Activated CD4-positive, CD25-positive, alpha-beta regulatory T cell treated with anti-CD3 and anti-CD28 coated beads, Interleukin-2, amount 50 U/mL, for 72 hours (primary cell): ENCODE measurements at places on chromosomes 13 and 19.

GRCh38 chr13:78341032-78341431 is 262.3 kb downstream of the POU4F1 start:
- DNase-seq = no peak

GRCh38 chr19:53872762-53873161 is 5.1 kb downstream of the MYADM start:
- DNase-seq = no peak

- no peak for DNase-seq
Observed at GRCh38 chr13:75325711-75326110, 156.3 kb downstream of the TBC1D4 start.

DNA sequence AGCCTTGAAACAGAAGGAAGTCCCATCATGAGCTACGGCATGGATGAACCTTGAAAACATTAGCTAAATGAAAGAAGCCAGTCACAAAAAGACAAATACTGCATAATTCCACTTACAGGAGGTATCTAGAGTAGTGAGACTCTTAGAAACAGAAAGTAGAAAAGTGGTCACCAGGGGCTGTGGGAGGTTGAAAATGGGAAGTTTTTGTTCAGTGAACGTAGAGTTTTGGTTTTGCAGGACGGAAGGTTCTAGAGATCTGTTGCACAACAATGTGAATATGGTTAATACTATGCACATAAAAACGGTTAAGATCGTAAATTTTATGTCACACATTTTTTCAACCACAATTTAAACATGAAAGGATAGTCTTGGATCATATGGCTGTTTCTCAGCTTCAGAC is 11.9 kb upstream of the SLC10A2 start:
- no peak for DNase-seq

DNA sequence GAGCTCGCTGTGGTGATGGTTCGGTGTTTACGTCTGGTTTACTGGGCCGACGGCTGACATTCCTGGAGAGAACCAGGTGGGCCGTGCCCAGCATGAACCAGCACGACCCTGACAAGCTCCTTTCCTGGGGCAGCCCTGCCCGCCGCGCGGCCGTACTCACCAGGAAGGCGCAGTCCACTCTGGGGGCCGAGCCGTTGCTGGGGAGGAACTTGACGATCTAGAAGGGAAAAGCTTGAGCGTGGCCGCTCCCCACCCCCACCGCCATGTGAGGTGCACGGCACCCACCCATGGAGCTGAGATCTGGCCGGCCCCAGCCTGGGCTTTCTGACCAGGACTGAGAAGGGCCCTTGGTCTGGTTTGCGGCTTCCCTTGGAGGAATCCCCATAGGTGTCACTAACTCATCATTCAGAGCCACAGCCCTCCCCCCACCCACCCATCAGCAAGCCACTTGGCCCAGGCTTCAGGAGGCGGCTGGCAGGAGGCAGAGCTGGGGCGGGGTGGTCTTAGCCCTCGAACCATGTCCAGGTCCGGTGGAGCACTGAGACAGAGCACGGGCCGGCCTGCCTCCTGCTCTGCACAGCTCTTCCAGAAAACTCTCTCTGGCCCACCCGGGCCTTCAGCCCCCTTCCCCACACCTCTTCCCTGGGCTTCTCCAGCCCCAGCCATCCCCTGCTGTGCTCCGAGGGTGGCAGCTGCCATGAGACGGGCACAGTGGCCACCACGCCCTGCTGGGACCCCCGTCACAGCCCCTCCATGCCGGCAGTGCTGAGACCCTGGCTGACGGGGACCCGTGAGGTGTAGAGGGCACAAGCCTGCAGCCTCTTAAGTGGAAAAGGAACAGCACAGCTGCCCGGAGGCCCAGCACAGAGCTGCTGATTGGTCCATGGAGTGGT is 6.2 kb downstream of the ATP4B start:
- DNase-seq = peak; percentile 21

- no peak for DNase-seq
Observed at GRCh38 chr13:89584058-89584620, 1763.3 kb upstream of the MIR17HG start.

DNA sequence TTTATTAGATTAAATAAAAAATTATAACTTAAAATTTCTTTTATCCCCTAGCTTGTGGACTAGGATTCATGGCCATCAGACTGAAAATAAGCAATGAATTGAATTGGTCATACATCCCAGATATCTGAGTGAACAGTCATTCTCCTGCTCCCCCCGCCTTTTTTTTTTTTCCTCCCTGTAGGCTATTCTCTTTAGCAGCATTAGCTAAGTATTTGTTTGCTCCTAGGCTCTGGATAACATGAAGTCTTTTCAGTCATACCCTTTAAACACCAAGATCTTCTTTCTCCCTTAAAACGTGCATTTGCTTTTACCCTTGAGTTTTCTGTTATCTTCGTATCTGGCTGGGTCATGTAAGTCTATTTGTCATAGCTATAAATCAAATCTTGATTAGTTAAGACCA is 866.7 kb upstream of the SPRY2 start:
- DNase-seq = no peak

DNA sequence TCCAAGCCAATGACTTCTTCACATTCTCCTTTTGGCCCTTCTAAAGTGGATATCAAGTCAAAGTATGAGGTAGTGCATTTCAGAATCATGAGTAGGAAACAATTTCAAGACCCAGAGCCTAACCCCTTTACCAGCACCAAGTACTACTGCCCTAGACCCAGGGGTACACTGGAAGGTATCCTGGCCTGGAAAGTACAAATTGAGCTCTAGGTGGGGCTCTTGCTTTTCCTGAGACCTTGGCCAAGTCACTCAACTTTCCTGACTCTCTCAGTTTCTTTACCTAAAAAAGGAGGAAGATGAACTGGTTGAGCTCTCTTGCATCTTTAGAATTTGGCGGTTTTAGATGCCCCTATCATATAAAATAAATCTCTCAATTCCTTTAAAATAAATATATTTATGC is 204.7 kb downstream of the FGF14 start:
- DNase-seq = no peak

DNA sequence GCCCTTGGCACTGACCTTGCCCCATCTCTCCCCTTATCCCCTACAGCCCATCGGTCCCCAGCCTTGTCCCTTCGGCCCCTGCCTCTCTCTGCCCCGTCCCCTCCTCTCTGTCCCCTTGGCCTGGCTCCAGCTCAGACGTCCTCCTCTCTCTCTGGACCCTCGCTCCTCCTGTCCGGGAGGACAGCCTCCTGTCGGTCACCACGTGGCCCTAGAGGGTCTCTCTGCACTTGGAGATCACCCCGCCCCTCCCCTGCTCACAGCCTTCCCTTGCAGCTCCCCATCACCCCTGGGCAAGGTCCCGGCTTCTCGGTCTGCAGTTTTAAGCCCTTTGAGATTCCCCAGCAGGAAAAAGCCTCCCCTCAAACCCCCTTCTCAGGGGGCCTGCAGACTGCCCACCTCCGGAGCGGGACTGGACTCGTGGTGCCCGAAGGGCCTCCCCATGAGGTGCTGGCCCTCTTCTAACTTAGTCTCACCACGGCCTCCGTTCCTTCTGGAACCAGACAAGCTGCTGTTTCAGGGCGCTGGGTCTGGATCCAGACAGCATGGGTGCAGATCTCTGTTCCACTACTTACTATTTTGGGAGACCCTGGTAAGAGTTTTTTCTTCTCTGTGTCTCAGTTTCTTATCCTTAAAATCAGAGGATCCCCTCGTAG is 3.3 kb upstream of the KLK15 start:
- no peak for DNase-seq

GRCh38 chr13:94182185-94182761 is 297.2 kb downstream of the DCT start:
- no peak for DNase-seq

- no peak for DNase-seq
Observed at GRCh38 chr13:110592665-110593064, 22.7 kb upstream of the NAXD start.

GRCh38 chr19:7565332-7565731 is 29.8 kb downstream of the PNPLA6 start:
- DNase-seq = no peak

- DNase-seq = no peak
Observed at GRCh38 chr13:24304620-24305019, 4.8 kb upstream of the C1QTNF9 start.

DNA sequence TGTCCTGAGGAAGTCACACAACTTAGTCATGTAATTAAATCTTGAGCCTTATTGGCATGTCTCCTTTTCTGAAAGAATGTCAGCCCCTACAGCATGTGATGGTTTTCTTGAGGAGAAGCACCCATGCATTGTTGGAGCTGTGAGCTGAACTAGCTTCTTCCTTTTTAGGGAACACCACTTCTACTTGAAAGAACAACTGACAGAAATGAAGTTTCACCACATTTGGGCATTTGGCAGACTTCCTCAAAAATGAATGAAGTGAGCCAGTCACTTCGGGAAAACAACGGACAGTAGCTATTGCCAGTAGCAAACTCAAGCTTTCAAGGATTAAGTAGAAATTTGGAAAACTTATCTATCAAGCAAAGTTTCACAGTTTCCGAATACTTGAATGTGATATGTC is 1351.3 kb downstream of the EFNB2 start:
- no peak for DNase-seq

DNA sequence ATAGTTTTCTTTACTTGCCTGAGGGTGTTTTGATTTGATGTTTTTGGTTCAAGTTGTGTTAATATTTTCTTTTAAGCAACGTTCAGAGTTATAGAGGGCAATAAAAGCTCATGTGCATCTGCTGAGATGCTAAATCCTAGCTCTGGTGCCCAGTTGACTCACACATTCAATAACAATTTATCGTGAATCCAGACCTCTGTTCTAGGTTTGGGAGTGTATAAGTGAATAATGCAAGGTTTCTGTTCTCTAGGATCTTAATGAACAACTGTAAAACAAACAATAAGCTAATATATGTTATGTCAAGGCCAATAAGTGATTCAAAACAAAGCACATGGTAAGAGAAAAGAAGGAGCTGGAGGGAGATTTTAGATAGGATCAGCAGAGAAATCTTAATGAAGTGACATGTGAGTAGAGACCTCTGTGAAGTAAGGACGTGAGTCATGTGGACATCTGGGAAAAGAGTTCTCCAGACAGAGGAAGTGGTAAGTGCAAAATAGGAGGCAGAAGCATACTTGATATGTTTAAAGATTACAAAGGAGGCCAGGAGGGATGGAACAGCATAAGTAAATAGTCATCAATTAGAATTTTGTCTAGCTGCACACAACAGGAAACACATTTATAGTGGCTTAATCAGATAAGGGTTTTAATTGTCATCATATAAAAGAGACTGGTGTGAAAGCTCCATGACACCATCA is 278.5 kb upstream of the HTR2A start:
- DNase-seq = no peak

DNA sequence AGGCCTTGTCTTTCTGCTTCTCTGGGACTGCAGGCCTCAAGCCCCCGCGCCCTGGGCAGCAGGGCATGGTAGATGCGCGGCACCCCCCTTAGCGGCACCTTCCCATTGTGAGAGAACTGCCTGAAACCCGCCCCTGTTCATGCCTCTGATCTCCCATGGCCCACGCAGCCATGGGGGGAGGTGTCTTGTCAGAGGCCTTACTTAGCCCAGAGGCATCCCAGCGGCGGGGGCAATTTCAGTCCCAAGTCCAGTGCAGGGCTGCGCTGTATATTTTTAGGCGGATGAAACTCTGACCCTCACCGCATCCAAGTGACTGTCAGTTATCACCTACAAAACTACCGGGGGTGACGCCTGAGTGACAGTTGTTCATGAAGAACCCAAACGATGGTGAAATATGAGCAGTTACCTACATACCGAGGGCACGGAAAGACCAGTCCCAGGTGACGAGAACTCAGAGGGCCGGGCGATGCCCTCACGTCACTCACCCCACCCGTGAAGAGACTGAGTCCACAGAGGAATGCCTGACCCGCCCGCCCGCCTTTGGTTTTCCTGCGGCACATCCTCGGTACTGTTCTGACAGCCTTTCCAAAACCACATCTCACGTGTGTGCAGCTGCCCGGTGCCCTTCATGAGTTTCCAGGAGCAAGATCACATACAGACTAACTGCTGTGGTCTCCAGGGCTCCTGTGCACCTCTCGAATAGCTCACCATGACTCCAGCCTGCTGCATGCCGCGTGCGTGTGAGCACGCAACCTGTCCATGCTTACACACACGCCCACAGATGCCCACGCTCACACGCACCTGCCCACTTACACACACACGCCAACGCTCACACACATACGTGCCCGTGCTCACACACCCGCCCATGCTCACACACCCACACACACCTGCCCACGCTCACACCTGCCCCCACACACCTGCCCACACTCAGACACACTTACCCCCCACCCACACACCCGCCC is 14.4 kb downstream of the IL17D start:
- no peak for DNase-seq

DNA sequence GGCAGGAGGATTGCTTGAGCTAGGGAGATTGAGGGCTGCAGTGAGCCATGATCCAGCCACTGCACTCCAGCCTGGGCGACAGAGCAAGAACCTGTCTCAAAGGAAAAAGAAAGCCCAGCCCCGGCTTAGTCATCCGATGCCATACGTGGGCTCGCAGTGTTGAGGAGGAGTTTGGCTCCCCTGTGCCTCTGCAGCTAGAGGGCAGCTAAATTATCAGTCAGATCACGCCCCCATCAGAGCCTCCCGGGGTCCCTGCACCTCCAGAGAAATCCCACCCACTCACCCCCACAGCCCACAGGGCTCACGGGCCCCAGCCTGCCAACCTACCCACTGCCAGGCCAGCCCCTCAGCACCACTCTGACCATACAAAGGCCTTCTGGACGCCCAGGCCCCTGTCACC is 27.6 kb downstream of the MAU2 start:
- no peak for DNase-seq

DNA sequence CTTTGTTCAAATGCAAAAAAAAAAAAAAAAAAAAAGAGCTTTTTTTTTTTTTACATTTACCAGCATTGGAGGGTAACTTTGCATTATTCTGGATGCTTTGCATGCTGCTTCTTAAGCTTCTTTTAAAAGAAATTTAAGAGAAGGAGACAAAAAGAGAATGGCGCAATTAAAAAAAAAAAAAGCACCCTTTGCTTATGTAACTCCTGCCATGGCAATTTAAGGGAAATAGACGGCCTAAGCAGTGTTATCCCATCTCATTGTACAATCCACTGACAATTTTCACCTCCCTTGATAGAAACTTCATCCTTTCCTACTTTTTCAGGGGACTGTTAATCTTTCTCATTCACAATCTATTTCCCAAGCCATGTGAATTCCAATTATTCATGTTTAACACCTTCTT is 129.8 kb downstream of the KCTD12 start:
- DNase-seq = no peak

GRCh38 chr13:80668452-80668851 is 327.5 kb upstream of the SPRY2 start:
- DNase-seq = no peak

DNA sequence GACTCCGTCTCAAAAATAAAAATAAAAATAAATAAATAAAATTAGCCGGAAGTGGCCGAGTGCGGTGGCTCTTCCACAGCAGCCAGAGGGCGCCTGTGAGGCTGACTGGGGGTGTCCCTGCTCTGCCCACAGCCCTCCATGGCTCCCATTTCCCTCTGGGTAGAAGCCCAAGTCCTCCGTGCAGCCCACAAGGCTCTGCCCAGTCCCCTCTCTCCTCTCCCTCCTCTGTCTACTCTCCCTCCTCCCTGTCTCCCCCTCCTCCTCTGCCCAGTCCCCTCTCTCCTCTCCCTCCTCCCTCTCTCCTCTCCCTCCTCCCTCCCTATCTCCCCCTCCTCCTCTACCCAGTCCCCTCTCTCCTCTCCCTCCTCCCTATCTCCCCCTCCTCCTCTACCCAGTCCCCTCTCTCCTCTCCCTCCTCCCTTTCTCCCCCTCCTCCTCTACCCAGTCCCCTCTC is 20.4 kb downstream of the MISP start:
- no peak for DNase-seq
